Glomerular endothelial cell (primary cell): ENCODE measurements at places on chromosomes 4 and X. TPM values are rescaled to one million over a fixed set of nuclear protein-coding genes. Genes with fewer than 3 reads are reported as not detected.

The MID2 gene
- 21.4 and 35.1 TPM in 2 replicates for total RNA-seq

DNA sequence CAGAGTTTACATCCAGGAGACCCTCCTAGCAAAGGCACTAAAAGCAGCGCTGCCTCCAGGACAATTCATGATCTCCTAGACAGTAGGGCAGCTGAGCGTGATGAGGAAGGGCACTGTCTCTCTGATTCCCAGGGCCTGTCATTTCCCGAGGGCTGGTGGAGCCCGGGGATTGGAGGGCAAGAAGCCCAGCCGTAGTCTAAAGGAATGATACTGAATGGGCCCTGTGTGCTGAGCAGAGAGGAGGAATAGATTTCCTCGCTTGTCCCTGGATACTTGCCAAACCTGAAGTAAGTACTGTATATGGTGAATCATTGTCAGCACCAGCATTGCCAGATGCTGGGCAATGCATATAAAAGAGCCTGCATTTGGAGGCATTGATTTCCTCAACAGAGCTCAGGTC, 88.0 kb upstream of the SLITRK2 start:
- no peak for DNase-seq

DNA sequence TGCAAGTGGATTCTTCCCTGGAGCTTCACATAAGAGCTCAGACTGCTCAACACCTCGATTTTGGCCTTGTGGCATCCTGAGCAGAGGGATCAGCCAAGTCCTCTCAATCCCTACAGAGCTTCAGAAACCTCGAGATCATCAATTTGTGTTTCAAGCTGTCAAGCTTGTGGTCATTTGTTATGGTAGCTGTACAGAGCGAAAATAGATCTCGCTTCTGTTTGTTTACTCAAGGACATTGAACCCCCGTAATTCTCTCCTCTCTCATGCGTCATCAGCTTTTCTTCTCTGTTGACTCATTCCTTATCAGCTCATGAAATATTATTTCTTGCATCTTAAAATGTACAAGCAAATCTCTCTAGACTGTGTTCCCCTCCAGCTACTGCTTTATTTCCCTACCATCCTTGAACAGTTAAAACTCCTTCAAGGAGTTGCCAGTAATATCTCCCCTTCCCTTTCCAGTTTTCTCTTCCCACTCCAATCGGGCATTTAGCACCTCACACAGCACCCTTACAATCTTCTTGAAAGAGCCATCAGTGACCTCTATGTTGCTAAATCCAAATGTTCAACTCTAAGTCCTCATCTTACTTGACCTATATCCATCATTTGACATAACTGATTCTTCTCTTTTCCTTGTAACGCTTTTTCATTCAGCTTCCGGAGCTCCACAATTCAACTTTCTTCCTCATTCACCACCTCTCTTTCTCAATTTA, 106.2 kb upstream of the FAT1 start:
- peak; percentile 50 for DNase-seq

The TMEM33 gene
- 27.8 and 53.3 TPM in 2 replicates for total RNA-seq

- DNase-seq: no peak
These were observed 4.3 kb downstream of the CHIC2 start for GRCh38 chr4:54060116-54060515.

The EPGN gene
- 0.23 TPM in 1 of 2 replicates, not detected in the other for total RNA-seq
